ENCODE measurements at places on chromosomes 4 and X.

- DNase-seq, result peak; percentile 4
Measured at GRCh38 chr4:125985856-125986255, 671.1 kb downstream of the FAT4 start.

GRCh38 chr4:185524888-185525863 lies 10.1 kb downstream of the PDLIM3 start:
- no peak for DNase-seq

- DNase-seq, result peak; percentile 37
Measured at GRCh38 chr4:73434311-73434710, 1.7 kb upstream of the AFP start.

DNA sequence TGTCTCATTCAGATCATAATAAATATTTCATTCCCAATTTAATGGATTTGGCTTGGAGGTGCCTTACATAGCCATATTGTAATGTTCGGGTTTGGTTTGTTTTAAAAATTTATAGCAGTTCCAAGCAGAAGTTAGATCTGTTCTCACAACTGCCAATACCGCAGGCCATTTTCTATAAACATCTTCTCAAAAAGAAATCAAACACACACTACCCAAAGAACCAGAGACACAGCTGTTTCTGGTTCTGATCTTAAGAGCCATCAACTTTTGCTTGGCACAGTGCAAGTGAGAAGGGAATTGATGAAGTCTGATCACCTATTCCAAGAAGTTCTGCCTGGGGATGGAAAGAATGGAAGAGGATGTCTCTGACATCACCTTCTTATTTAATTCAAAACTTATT lies 22.9 kb downstream of the MID1IP1 start:
- DNase-seq, result no peak

DNA sequence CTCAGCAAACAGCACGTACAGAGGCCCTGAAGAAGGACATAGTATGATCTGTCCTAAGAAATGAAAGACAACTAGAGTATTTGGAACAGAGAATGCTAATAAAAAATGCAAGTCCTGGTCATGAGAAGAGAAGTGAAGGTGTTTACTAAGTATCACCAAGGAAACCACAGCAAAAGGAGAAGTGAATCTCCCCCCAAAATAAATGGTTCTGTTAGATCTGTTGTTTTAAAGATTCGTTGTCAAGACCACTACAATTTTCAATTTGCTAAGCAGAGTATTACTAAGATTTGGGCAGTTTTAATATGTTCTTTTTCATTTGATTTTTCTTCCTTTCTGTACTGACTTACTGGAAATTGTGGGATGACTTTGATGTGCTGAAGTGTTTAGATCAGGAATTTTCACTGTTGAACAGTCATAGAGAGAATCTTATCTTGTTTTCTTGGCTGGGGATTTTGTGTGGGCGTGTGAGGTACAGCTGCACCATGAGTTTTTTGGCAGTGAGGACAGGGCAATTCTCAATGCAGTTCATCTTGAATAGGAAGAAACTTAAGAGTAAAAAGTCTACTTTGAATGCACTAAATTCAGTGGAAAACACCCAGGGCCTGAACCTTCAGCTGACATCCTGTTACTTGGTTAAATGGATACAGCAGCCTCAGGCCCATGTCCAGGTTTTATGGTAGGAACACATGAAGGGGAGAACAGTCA lies 132.2 kb downstream of the STIM2 start:
- DNase-seq, result peak; percentile 83

DNA sequence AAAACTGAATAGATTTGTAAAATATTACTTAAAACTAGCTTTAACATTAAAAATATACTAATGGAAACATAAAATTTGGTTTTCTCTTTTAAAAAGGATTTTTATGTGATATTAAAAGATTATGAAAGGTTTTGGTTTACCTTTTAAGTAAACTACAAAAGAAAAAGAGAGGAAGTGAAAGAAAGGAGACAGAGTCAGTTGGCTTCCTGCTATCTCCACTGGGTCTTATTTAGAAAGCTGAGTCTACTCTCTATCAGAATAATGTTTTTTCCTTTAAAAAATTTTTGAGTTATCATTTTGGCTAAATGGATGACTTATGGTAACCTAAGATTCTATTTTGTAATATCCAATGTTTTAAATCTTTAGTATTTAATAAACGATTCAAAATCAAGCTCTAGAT lies 21.6 kb upstream of the ATP8A1 start:
- DNase-seq, result no peak

- peak; percentile 59 for DNase-seq
Measured at GRCh38 chrX:129360175-129360574, 163.1 kb downstream of the SMARCA1 start.
